ENCODE measurements at places on chromosomes 7 and 10. TPM values are rescaled to one million over a fixed set of nuclear protein-coding genes. Genes with fewer than 3 reads are reported as not detected.

- no peak for DNase-seq
These were observed 810.7 kb downstream of the MAGI2 start for GRCh38 chr7:78642751-78643150.

GRCh38 chr10:91493313-91493712, 83.2 kb downstream of the HECTD2 start:
- no peak for DNase-seq

DNA sequence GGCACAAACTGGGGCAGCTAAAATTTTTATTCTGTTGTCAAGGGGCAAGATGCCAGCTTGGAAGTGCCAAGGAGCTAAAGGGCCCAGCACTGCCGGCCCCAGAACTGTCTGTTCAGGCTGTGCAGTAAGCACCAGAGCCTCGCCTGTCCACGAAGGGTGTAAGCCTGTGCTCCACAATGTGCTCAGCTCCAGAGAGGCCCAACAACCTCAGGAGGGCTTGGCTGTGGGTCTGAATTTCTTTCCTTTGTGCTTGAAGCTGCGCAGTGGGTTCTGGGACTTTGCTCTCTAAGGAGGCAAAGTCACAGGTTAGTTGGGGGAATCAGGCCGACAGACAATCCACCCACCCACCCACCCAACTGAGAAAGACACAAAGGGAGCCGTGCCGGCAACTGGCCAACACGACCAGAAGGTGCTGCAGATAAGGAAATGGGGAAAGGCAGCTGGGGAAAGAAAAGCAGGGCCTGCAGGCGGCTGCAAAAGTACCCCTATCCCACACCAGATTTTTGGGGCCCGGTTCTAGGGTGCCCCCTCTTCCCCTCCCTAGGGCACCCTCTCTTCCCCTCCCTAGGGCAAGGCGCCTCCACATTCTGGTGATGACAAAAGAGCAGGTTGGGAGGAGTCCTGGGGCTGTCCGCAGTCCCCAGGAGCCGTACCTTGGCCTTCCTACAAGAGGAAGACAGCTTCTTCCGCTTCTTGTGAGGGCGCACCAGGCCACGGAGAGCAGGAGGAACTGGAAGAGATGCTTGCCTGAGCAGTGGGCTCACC, 7.7 kb downstream of the DDX56 start:
- no peak for DNase-seq

DNA sequence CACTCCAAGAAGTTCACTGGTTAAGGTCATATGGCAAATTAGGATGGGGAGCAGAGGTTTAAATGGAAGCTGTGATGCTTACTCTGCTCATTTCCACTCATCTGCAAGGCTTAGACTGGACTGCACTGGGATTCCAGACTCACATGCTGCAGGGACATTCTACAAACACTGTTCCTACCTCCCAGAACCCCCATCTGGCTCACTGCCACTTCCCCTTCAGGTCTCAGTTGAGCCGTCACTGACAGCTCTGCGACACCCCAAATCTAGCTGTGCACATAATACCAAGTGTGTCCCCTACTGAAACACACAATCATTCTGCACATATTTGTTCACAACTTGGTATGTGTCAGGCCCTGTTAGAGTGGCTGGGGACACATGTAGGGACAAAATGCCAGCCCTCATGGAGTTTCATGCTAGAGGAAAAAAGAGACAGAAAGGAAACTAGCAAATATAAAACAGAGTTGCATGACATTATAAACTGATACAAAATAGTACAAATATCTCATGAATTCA, 5.4 kb downstream of the PRKCQ start:
- DNase-seq: no peak

DNA sequence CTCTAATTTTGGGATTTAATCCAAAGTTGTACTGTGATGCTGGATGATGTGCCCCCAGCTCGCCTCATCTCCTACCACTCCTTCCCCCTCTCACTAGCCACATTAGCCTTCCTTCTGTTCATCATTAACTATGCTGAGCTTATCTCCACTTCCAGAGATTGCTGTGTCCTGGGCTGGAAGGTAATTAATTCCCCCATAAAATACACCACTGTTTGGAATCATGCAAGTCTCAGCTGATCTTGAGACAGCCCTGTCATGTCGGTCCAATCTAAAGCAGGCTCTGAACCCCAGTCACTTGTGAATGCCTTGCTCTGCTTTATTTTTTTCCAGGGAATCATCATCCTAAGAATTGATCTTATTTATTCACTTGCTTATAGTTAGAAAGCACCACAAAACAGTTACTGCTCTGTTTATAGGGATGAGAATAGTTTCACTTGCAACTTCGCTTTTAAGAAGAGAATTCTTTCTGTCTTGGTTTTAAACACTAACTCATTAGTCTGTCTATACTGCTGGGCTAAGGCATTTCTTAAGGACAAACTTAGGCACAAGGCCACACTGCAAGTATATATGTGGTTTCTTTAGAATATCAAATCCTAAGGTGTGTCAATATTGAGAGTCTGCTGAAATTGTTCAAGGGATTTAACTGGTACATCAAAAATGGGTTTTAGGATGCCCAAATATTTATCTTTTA, 341.1 kb upstream of the SEMA3A start:
- no peak for DNase-seq

GRCh38 chr7:75738604-75738974, at the start of gene HIP1:
Gene HIP1 (minus strand): TSS chr7:75738941. CDS start chr7:75738920, 21 bp downstream.
- DNase-seq: no peak

GRCh38 chr10:22666287-22667092, 47.9 kb downstream of the PIP4K2A start:
- DNase-seq: peak; percentile 37

- no peak for DNase-seq
These were observed 9.0 kb downstream of the PRKAG2 start for GRCh38 chr7:151867912-151868311.

DNA sequence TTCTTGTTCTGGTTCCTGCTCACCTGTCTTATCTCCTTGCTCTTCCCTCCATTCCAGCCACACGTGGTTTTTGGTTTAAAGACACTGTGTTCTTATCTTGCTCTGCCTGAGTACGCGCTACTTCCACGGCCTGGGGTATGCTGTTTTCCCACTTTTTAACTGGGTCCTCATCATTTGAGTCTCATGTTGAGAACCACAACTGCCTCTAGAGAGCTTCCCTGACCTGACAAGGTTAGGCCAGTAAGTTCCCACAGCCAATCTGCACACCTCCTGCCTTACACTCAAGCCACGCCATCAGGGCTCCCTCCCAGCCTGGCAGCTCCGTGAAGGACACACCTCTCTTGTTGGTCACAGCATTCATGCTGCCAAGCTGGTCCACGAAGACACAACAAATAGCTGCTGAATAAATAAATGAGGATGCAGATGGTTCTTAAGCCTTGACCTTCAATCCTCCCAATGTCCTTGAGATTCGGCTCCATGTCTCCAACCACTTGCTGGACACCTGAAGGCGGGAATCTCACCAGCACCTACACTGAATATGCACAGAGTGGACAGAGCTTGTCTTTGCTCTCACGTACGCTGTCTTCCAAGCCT, 201.7 kb upstream of the KLF14 start:
- DNase-seq: no peak

DNA sequence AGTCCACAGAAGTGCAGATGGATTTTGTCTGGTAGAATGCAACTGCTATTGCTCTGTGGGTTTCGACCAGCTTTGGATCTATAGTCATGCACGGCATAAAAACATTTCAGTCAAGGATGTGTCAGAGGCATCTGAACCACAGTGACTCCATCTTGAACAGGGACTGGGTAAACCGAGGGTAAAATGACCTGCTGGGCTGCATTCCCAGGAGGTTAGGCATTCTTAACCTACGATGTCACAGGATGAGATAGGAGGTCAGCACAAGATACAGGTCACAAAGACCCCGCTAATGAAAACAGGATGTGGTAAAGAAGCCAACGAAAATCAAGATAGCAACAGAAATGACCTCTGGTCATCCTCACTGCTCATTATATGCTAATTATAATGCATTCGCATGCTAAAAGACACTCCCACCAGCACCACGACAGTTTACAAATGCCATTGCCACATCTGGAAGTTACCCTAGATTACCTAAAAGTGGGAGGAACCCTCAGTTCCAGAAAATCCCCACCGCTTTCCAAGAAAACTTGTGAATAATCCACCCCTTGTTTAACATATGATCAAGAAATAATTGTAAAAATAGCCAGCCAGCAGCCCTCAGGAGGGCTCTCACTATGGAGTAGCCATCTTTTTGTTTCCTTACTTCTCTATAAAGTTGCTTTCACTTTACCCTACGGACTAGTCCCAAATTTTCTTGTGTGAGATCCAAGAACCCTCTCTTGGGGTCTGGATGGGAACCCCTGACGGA, 50.7 kb upstream of the CPXM2 start:
- DNase-seq: no peak

DNA sequence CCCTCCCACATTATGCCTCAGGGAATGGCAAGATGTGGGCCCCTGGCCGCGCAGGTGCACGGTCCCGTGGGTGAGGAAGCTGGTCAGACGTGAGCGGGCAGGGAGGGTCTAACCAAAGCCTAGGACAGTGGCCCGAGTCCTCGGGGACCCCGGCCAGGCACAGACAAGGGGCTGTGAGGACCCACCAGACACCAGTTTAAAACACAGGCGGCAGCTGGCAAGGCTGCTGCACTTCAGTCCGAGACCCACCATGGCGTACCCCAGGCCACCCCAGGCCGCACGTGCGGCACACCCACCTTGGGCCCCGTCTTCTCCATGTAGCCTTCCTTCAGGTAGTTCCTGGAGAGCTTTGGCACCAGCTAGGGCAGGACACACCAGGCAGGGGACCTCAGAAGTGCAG, 23.5 kb downstream of the GET4 start:
- no peak for DNase-seq

DNA sequence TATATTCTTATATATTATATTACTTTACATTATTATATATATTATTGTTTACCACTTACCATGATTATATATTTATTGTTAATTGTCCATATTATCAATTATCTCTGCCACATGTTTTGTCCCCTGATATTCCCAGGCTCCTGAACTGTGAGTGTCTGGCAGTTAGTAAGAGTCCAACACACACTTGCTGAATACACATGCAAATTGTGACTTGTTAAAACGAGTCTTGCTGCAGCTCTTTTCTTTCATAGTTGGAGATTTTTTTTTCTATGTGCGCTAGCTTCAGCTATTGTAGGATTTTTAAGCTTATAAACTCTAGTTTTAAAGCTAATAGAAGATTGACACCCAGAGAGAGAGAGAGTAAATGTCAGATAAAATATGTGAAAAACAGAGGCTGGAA, 207.8 kb upstream of the FAM3C start:
- no peak for DNase-seq

- DNase-seq: no peak
These were observed 32.1 kb upstream of the CHST15 start for GRCh38 chr10:124125305-124126116.

- no peak for DNase-seq
These were observed 6.0 kb upstream of the PON1 start for GRCh38 chr7:95330204-95330960.

DNA sequence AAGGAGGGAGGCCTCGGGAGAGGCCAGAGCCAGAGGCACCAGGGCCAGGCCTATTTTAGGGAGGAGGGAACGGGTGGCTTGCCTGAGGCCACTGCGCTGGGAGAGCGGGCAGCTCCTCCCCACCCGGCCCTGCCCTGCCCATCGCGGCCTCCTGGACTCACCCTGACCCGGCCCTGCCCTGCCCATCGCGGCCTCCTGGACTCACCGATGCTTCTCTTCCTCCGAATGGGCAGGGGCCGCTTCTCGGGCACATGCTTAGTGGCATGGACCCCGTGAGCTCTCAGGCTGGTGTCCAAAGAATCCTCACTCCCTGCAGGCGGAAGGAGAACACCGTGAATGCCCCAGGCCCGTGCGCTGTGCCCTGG, 7.5 kb downstream of the PDGFA start:
- DNase-seq: no peak

DNA sequence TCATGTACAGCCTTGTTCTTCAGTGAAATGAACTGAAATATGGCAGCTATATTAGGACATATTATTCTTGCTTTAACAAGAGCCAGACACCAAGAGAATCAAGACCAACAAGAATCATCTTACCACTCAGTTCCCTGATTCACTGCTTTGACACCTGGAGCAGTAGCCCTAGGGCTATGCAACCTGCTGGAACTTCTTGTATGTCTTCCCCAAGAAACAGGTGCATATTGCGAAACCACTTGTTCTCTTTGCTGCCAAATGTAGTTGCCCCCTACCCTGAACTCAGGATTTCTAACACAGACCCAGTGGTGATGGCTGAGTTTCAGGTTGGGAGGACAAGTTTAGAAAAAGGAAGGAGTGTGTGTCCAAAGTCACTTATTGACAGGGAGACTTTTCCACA, 46.1 kb downstream of the WIPF3 start:
- DNase-seq: no peak

Gene VWDE
- 5.8 TPM for total RNA-seq

Gene SLC13A1
- not detected for total RNA-seq

Gene SVOPL
- not detected for total RNA-seq

Gene FFAR4
- not detected for total RNA-seq

Gene TSPAN33
- total RNA-seq: 68.8 TPM

Gene CLDN3
- not detected for total RNA-seq

Gene ATRNL1
- total RNA-seq: not detected

Gene SLC18A3
- not detected for total RNA-seq

Gene CADPS2
- total RNA-seq: not detected
